ENCODE measurements at places on chromosomes 2 and 18.

- no peak for DNase-seq
Measured at GRCh38 chr18:12659904-12660605, 2.1 kb upstream of the SPIRE1 start.

DNA sequence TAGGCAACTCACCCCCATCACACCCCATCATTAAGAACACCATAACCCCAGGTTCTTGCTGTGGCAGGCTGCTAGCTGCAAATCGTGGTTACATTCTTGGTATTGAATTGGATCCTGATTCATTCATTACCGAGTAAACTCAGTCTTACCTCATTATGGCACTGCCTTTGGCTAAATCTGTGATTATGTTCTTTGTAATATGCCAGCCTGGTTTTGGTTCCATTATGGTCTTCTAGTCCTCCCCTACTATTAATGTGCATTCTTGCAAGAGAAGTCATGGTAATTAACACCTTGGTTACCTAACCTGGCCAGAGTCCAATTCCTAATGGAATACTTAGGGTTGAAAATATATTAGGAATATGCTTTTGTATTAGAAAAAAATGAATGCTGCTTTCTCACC lies 258.9 kb upstream of the APCDD1 start:
- no peak for DNase-seq

GRCh38 chr2:160278101-160278878 lies 78.2 kb upstream of the ITGB6 start:
- DNase-seq: no peak

- no peak for DNase-seq
Measured at GRCh38 chr18:63930773-63931354, 18.2 kb upstream of the HMSD start.

DNA sequence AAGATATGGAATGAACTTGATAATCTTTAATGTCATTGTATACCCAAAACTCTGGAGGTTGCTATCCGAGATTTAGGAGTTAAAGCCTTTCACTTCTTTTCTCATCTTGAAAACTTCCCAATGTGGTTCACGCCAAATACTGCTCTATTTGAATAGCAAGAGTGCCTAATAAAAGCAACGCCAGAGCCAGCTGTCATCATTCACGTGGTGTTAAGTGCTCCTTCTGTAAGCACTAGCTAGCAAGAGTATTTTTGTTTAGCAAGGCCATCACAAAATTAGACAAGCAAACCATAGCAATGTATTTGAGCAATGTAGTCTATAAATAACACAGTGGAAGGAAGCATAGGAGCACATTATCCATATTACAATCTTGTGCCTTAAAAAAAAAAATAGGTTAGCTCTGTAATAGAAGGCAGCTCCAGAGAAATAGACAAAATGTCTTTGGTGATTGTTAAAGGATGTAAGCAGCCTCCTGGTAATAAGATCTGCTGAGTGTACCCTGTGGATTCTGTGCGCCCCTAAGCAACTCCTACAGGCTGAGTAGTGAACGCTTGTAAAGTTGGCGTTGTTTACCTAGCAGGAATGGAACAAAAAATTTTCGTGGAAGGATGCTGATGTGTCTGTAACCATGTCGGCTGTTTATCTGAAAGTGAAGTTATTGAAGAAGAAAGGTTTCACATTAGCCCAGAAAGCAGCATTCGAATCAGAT lies 518.0 kb downstream of the CNTNAP5 start:
- DNase-seq: no peak

- no peak for DNase-seq
Measured at GRCh38 chr2:217077831-217078407, 218.1 kb upstream of the TNP1 start.

GRCh38 chr2:157777427-157777826 lies 98.7 kb downstream of the ACVR1 start:
- peak; percentile 35 for DNase-seq

DNA sequence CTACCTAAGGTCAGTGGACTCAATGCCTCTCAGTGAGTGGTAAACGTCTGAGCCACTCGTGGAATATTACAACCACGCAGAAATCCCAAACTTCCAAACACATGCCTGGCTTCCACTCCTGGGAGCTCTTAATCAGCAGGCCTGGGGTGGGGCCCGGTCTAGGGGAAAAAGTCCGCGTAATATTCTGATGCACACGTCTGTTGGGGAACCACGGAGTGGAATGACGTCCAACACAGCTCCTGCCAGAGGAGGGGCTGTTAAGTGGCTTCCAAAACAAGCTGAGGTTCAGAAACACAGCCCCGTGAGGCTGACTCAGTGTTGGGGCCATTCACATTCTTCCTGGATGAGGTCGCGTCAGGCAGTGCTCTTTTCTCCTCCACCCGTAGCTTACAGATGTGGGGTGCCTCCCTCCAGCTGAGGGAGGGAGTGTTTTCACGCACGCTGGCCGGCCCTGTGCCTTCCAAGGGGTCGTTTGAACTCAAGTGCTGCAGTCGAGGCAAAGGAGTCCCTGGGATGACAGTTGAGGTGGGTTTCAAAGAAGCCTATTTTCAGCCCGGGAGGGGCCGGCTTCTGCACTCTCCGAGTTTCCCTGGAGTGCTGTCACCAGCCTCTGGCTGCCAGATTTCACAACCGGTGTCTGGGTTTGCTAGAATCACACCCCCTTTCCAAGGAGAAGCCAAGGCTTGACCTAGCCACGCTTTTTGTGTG lies 73.1 kb downstream of the ACKR3 start:
- no peak for DNase-seq

GRCh38 chr2:39264733-39265132 lies 21.0 kb upstream of the CDKL4 start:
- no peak for DNase-seq

DNA sequence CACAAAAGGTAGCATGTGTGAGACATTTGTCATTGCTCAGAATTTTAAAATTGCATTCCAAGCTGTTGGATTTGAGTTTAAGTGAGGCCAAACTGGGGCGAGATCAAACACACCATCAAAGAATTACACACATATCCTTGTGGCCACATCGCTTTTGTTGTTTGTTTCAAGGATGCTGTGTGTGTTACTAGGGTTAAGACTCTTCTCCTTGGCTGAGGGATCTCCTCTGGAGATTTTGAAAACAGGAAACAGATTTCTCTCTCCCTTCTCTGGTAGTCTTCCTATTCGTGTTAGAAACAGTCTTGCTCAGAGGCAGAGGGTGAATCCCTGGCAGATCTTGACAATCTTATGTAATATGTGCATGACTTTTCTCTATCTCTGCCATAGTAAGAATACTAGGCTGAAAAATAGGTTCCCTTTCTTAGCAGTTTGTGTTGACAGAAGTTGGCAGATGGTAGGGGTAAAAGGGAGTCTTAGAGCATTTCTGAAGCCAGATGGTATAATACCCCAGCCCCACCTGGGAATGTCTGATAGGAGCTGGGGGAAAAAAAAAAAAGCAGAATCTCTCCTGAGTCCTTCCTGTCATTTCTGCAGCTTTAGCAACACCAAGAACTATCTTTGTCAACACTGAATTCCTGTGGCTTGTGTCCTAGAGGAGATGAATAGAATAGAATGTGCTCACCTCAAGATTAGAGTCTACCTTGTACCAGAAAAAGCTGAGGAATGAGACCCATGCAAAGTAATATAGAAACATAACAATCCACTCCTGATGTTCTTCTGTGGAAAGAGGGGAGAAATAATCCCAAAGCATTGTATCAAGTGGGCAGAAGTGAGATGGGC lies 101.8 kb downstream of the XRCC5 start:
- no peak for DNase-seq

- DNase-seq: no peak
Measured at GRCh38 chr2:148039783-148040182, 18.9 kb downstream of the MBD5 start.

DNA sequence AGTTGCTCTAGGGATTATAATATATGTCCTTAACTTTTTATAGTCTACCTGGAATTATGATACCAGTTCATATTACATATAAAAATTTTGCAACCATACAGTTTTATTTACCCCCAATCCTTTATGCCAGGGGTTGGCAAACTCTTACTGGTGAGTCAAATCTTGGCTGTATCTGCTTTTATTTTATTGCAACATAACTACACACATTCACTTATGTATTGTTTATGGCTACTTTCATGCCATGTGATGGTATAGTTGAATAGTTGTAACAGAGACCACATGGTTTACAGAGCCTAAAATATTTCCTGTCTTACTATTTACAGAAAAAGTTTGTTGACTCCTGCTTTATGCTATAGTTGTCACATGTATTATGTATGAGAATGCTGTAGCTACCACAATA lies 25.8 kb upstream of the DLX2 start:
- DNase-seq: no peak

DNA sequence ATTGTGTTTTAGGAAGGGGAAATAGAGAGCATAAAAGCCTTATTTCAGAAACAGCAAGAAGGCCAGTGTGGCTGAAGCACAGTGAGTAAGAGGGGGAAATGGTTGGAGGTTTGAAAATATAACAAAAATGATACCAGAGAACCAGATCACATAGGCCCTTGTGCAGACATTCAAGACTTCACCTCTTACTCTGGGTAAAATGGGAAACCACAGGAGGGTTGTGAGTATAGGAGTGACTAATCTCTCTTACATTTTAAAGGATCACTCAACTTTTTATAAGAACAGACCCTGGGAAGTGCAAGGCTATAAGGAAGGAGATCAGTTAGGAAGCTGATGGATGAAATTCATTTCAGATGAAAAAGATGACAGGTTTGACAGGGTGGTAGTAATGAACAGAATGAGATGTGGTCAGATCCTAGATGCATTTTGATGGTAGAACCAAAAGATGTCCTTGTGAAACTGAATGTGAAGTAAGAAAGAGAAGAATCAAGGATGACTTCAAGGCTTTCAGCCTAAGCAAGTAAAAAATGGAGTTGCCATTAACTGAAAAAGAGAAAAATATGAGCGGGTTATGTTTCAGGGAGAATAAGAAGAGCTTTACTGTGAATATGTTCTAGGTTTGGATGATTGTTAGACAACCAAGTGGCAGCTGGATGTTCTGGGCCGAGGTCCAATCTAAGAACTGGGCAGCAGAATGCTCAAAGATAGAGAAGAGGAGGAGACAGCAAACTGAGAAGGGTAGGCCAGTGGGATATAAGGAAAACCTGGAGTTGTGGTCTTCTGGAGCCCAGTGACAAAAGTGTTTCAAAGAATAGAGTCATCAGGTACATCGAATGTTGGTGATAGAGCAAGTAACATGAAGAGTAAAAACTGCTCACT lies 65.1 kb downstream of the USP40 start:
- no peak for DNase-seq

- DNase-seq: no peak
Measured at GRCh38 chr18:2414235-2414634, 157.1 kb downstream of the METTL4 start.

GRCh38 chr2:28716265-28716865 lies 35.3 kb upstream of the PPP1CB start:
- DNase-seq: no peak

GRCh38 chr2:14363976-14364375 lies 268.5 kb upstream of the LRATD1 start:
- no peak for DNase-seq

DNA sequence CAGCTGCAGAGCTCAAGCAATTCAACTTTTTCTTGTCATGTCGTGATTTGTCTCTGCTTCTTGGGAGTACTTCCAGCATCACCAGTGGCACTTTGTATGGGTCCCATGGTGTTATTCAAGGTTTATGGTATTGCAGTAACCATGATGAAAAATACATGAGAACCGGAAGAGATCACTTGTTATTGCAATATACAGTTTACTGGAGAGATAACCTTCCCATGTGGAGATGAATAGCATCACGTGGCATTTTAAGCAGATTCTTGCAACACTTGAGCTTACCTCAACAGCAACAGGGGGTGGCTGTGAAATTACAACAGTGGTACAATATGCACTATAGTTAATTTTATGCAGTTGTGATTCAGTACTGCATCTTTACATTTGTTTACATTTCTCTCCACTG lies 97.4 kb downstream of the APOB start:
- DNase-seq: no peak

- no peak for DNase-seq
Measured at GRCh38 chr2:52416340-52416739, 1351.3 kb upstream of the CHAC2 start.

- no peak for DNase-seq
Measured at GRCh38 chr2:10500601-10501361, 52.7 kb upstream of the ODC1 start.

DNA sequence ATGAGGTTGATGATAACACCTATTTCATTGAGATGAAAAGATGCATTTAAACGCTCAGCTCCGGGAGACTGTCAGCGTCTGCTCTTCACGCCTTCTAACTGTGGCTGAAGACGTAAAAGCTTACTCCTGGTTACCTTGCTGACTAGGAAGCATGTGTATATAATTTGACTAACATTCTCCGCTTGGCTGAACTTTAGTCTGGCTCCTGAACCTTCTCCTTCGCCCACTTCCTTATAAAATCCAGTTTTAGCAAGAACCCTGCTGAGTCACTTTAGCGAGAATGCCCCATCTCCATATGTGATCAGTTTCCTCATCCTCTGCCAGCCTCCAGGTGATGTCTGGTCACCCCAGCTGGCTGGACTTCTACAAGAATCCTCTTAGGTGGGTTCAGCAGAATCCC lies 12.7 kb upstream of the CREG2 start:
- DNase-seq: no peak

GRCh38 chr18:79625195-79625923 lies 54.2 kb upstream of the CTDP1 start:
- no peak for DNase-seq

DNA sequence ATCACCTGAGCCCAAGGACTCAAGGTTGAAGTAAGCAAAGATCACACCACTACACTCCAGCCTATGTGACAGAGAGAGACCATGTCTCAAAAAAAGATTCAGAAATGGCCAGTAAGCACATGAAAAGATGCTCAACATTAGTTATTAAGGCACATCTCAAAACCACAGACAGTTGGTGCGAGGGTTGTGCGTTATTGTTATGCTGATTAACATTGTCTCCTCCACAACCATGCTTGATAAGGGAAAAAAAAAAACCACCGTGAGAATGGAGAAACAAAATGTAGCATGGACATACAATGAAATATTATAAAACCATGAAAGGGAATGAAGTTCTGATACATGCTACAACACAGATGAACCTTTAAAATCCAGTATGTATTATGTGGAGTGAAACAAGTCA lies 27.3 kb downstream of the MOB4 start:
- DNase-seq: no peak

GRCh38 chr18:10249801-10250200 lies 204.6 kb upstream of the APCDD1 start:
- DNase-seq: no peak

All from stimulated activated CD4-positive, alpha-beta T cell treated with anti-CD3 and anti-CD28 coated beads, Interleukin-1b, Interleukin-23, amount 100 ng/mL, for 1 hour (primary cell).